ENCODE measurements at places on chromosomes 11 and 22. TPM values are rescaled to one million over a fixed set of nuclear protein-coding genes. Genes with fewer than 3 reads are reported as not detected.

Gene VPREB1
- total RNA-seq, result not detected

Gene GPHA2
- total RNA-seq, result not detected

GRCh38 chr22:49833340-49834007 is 5.8 kb upstream of the BRD1 start:
- DNase-seq, result no peak

Gene CSTPP1
- 43.0 TPM for total RNA-seq

DNA sequence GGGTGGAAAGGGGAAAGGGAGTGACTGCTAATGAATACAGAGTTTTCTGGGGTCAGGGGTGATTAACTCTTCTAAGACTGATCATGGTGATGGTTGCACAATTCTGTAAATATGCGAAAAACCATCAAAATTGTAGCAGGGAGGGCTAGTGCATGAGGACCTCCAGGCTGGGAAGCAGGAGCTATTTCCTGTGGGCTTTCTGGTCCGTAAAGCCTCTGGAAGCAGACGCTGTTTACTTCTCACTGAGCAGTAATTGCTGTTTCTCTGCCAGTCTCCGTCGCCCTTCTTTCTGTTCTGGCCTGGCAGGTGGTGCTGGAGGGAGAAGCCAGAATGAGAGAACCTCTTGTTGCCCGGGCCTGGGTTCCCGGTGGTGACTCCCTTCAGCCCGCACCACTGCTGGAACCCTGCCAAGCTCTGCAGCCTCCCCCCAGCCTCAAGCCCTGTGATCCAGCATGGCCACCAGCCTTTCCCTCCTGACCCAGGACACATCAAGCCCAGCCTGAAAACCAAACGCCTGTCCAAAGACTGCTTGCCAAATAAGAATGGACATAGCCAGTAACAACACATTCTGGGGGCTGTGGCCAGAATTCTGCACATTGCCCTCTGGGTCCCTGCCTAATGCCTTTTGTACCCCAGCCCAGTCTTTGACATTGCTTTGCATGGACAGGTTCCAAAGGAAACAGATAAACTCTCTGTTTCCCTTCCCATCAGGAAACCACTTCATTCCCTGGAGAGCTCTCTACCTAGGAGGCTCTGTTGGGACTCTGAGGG is 201.0 kb upstream of the NAV2 start:
- DNase-seq, result peak; percentile 49

Gene KRTAP5-7
- 5.8 TPM for total RNA-seq

DNA sequence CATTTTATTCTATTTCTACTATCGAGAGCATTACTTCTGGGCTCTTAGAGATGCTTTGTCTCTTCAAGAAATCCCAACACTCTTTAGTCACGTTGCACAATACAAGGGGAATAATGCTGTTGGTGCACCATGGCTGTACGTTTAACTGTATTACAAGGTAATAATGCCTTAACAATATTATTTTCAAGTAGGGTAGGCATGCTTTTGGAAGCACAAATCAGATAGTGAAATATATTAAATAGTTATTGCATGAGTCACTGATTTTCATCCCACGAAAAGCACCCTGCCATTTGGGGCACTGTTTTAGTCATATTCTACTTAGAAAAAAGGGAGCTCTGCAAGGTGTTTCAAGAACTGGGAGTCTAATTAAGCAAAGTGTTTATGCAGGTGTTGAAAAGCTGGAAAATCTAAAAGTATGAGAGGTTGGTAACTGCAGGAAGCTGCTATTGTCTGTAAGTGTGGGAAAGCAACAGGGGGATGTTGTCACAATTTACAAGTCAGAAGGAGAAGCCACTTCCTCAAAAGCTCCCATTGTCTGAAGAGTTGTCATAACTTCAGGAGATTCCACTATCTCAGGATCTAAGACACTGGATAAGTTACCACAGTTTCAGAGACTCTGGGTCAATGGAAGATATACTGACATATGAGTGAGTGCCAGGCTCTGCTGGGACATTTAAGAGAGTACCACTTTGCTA is 218.2 kb downstream of the JRKL start:
- DNase-seq, result no peak

DNA sequence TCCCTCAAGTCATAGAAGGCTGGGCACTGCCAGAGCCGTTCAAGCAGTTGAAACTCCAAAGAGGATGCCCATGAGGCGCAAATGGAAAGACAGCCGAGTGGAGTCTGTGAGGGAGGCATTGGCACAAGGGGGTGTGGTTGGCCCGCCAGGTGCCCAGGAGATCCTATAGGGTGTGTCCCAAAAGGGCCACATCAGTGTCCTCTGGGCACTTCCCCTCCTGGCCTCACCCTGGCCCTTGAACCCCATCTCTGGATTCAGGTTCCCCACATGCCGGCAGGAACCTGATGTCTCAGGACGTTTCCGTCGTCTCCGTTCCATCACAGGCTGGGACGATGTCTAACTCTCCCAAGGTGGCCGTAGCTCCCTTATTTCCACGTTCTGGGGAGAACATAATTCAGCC is 54.3 kb downstream of the SBF1 start:
- DNase-seq, result no peak

DNA sequence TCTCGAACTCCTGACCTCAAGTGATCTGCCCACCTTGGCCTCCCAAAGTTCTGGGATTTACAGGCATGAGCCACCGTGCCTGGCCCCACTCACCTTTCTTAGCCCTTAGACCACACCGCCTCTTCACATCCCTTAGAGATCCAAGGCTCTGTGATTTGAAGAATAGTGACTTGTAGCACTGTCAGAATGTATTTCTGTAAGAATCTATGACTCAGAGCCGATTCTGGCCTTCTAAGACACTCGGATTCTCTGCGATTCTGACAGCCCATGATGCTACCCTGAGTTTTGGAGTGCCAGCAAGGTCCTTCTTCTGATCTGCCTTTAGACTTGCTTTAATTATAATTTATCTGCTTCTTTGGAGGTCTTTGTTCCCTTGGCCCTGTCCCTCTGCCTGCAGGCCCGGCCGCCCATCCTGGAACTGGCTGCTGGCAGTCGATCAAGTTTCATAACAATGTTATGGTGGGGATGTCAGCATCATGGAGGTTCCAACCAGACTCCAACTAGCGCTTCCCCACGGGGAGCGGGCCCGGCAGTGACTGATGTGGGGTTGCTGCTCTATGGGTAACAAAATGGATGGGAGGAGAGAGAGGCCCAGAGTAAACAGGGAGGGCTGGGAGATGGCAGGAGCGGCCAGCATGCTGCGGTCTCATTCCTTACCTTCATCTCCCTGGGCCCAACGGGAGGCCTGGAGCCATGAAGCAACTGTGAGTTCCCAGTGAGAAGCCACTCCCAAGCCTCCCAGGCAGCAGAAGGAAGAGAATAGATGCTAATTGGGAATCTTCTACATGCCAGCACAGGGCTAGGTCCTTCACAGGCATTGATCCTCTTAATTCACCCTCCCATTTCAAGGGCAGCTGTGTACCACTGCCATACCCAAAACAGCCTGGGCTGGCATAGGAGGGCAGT is 55.7 kb upstream of the RASD2 start:
- no peak for DNase-seq

DNA sequence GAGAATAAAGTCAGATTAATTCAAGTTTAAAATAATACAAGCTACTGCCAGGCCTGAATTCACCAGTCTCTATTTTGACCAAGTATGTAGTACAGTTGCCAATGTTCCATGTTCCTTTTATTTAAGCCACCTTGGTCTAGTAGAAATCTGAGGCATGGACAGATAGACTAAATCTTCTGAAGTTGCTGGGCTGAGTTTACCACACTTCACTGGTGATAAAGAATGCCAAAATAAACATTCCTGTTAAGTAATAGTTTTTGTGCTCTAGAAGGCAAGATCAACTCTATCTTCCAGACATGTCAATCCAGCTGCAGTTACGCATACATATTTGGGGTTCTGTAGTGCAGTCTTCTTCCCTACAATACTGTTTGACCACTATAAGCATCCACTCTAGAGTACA is 83.9 kb upstream of the C11orf87 start:
- DNase-seq, result no peak

Gene GDPD4
- not detected for total RNA-seq

GRCh38 chr11:129698212-129698611 is 117.4 kb upstream of the TMEM45B start:
- no peak for DNase-seq

GRCh38 chr11:77092382-77092781 is 10.3 kb upstream of the OMP start:
- DNase-seq, result no peak

DNA sequence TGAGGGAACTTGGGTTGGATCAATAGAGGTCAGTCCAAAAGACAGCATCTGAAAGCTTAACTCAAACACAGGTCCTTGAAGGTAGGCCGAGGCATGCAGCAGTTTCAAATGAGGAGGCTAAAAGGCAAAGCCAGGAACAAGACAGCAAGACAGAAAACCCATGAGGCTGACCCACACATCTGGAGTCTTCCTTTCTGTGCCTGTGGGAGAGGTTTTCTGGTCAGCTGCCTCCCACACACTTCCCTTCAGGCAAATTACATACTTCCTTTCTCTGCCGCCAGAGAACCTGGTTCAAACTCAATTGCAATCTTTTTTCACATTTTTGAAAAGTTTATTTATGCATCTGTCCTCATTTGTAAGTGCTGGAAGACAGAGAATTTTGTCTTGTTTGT is 29.8 kb upstream of the CRTAM start:
- DNase-seq, result no peak

Gene ELMOD1
- 0.39 TPM for total RNA-seq

Gene CEND1
- total RNA-seq, result 0.23 TPM

DNA sequence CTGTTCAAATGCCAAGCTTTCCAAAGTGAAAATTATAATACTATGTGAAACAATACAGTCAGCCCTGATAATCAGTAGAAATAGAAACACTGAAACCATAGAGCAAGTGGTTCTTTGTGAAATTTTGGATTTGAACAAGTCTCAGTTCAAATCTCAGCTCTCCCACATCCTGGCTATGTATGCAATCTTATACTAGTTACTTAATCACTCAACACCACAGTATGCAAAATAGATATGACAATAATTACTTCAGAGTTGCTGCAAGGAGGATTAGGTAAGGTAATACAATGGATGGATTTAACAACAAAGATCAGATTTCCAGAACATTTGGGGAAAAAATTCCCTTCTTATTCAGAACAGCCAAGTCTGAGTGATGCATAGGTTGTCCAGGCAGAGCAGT is 851.8 kb upstream of the CCDC90B start:
- DNase-seq, result no peak

DNA sequence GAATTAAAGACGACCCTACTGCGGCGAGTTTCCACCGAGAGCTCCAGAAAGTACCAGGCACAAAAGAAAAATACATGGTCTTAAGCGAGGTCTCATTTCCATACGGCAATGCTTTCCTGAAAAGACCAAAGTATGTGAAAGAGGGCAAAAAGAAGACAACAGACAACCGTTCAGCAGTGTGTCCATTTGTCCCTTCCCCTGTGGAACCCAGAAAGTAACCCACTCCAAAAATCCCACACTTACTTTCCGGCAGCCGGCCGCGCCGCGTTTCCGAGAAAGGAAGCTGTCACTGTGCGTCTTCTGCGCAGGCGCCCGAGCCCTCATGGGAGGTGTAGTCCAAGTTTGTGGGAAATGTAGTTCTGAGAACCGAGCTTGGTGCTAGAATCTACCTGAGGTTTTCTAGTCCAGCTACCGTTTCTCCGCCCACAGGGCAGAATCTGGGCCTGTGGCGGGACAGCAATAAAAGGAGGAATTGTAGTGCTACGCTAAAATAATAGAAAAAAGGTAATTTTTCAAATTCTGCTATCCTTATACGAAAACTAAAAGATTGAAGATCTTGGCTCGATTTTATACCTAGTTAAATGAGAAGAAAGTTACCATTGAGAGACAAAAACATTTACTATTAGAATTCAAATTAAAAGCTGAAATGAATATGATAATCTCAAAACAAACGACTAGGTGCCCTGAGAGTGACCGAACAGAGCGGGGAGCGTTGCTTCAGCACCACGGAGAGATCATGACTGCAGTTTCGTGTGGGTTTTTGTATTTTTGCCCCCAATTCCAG is at the start of gene PUS3:
PUS3 (minus strand) TSS at position 280 of the 784 bp plus-strand sequence. CDS start 6,922 bp downstream, outside the sequence.
- DNase-seq, result peak; percentile 90

Gene EIF3F
- 247 TPM for total RNA-seq

DNA sequence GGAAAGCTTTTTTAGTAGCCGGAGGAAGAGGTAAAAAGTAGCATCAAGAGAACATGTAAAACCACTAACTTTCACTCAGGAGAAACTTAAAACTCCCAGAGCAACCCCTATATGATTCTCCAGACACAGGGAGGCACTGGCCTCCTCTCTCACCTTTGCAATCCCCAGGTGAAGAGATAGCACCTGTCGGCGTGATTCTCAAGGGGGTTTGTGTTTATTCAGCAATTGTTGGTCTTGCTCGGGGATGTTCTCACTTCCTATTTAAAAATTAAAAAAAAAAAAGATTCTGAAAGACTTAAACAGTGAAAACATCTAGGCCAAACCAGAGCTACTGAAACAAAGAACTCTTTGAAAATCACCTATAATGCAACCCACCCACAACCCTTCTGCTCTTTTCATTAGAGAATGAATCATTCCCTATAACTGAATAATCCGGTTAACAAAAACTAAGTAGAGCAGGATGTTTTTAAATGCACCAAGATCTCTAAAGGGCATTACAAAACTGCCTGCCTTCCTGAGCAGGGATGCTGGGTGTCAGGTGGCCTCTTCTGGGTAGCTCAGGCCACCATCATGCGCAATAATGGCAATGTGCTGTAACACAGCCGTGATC is 24.9 kb downstream of the DHCR7 start:
- no peak for DNase-seq

Gene CNTN5
- 1.2 TPM for total RNA-seq

Gene PHF21B
- 3.9 TPM for total RNA-seq

- DNase-seq, result no peak
Measured at GRCh38 chr22:26615149-26615548, 2.7 kb downstream of the CRYBB1 start.

Gene MISFA
- 5.9 TPM for total RNA-seq

Gene RAB38
- total RNA-seq, result 25.1 TPM

Gene TRIM49
- total RNA-seq, result not detected

DNA sequence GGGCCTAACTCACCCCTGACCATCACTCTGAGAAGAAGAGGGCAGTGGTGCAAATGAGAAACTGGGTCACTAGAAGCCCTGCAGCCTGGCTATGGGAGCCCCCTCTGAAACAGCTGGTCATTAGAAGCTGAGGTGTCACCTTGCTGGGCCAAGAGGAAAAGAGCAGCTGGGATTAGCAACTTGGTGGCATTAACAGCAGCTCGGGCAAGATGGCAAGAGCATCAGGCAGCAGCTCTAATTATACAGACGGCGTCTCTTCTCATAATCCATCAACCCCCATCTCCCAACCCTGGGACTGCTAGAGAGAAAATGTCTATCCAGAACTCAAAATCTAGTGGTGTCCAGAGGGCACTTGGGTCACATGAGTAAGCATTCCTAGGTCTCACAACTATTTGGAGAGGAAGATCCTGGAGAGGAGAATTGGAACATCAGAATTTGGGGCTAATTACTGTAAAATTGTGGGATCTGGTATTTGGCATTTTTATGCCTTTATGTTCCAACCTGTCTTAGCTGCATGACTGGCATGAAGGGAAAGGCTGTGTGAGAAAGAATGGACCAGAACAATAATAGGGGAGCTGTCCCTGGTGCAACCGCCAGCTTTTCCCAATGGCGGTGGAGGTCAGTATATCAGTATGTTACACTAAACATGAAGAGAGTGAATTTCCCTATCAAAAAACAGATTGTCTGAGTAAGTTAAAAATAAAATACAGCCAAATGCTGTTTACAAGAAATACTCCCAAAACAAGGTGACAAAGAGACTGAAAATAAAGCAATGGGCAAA is 7.6 kb upstream of the LMO1 start:
- DNase-seq, result no peak

Measured in ureter (tissue), 1 donor.